ENCODE measurements at places on chromosomes 3 and 15.

GRCh38 chr3:111768571-111769100, 90.4 kb upstream of the PHLDB2 start:
- no peak for DNase-seq

DNA sequence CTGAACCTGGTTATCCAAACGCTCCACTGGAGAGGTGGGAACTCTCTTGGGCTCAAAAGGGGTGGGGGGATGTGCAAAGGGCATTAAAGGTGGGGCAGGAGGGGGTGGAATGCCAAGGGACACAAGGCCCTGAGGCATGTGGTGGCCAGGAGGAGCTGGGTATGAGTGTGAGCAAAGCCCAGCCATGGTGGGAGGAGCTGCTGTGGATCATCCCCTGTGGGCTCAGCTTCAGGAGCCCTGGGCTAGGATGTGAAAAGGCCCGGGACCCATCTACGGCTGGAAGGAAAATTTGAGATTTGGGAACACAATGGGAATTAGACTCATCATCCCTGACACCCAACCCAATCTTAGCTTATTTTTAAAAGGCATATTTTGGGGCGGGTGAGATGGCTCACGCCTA, 33.3 kb downstream of the MGLL start:
- no peak for DNase-seq

DNA sequence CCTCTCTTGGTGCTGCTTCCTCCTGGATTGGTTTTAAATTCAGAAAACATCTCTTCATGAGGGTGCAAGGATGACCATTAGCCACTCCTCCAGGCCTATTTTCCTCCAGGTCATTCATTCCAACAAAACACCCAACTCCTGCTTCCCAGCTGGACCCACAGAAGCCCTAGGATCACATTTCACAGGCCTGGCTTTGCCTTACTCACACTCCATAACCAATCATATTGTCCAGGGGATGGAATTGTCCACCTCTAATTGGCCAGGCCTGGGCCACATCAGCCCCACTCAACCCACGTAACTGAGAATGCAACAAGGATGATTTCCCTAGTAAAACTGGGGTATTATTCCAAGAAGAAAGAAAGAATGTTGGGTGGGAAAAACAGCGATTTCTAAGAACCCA, 616.7 kb upstream of the SUCLG2 start:
- no peak for DNase-seq

DNA sequence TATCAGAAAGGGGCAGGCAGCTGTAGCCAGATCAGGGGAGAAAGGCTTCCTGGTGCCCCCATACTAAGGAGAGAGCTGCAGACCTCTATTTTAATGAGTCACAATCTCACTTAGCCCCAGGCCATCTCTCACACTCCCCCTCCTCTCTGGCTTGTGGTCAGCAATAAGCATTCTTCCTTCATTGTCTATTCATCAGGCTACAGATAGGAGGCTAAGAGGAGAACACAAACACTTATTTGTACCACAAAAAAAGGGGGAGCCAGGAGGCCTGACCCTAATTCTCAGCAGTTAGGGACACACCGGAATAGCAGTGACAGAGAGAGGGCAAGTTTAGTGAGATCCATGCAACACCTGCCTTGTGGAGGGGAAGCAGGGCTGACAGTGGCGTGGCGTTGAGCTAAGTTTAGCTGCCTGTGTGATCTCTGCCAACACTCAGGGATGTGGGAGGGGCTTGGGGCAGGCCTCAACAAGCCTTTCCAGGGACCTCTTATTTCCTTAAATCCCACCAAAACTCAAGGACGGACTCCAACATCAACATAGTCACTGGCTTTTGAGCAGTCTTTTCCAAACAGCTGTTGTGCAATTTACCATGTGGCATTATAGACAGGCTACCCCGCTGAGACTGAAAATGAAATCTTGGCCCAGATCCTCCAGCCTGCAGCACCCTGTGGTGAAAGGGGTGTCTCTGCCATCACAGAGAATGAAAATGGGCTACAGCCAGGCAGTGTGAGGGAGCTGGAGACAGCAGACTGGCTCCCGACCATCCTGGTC, 191.9 kb upstream of the TSC22D2 start:
- DNase-seq, result no peak

DNA sequence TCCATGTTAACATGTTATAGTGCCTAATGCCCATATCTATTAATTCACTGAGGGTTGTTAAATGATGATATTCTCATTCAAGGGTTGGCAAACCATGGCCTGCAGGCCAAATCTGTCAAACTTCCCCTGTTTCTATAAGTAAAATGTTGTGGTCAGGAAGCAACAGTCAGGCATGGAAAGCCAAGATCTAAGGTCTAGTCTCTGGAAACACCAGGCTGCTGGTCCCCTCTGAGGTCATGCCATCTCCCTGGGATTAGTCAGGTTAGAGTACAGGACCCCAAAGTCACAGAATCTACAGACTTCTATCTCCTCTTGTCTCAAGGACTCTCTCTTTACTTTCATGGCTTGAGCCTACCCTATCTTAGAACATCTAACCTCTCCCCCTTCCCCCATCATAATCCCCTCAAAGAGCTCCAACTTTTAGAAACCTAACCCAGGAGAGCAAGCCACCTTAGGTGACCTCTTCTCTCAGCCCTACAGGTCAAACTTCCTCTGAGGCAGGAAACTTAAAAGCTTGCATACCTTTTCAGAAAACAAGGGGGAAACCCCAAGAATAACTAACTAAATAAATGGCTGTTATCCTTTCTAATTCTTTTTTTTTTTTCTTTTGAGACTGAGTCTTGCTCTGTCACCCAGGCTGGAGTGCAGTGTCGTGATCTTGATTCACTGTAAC, 15.3 kb upstream of the HERC1 start:
- DNase-seq, result no peak

DNA sequence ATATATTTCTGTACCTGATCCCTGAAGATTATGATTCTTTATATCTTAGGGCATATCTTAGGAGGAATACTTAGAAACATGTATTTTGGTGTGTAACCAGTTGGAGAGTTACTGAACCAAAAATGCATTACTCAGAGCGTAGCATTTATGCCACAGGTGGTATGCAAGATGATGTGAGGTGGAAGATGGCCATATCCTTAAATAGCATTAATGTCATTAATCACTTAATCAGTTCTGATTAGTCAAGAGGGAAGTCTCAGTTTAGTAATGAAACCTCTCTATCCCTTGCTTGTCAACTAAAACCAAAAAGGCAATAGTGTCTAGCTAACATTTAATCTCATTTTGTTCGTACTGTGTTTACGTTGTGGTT, 130.5 kb upstream of the PHLDB2 start:
- no peak for DNase-seq

DNA sequence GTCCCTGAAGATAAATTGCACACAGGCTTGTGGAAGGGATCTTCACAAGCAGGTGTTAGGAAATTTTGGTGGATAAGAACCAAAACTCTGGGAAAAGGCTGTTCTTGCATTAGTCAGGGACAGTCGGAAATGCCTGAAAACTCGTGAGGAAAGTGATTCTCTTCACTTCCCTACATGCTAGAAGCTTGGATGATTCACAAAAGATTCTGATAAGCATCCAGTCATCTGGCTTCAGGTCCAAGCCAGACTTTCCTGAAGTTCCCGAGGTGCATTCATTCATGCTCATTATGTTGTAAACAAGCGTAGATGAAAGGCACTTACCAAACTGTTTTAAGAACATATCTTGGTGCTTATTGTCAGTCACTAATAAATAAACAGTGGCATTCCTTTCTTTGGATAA, 1028.7 kb downstream of the NTRK3 start:
- no peak for DNase-seq

All from activated naive CD8-positive, alpha-beta T cell treated with anti-CD3 and anti-CD28 coated beads, Interleukin-2, amount 10 ng/mL, durations not matched to agents 7 days and 5 days (primary cell).